ENCODE measurements at places on chromosomes 2 and 18.

DNA sequence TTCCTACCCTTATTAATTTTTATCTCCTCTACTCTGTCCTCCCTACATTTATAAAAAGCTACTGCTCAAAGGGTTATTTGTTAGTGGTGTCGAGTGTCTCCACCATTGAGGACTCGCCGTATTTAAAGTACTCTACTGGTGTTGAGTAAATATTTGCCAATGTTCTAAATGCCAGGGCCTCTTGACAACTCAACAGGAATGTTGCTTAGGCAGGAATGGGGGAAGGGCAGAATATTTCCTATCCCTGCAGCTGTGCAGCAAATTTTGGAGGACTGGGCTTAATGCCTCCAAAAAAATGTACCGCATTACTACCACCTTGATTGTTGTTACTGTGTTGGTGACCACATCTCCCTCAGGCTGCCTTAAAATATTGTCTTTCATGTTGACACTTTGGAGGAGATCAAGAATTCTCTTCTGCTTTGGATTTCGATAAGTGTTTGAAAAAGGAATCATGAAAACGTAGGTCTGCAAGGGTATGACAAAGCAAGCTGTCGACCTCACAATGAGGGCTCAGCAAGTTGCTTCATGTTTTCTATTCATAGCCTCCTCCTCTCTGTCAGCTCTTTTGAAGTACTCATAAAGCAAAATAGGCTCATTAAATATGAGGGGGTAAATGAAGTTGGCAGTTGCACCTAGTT lies 84.3 kb downstream of the EFEMP1 start:
- no peak for DNase-seq

GRCh38 chr18:13647761-13648160 lies 78.6 kb downstream of the FAM210A start:
- no peak for DNase-seq

GRCh38 chr18:7566244-7566566 lies 911 bp upstream of the PTPRM start:
- no peak for DNase-seq

- no peak for DNase-seq
These were observed 48.1 kb upstream of the HPCAL1 start for GRCh38 chr2:10254373-10255188.

DNA sequence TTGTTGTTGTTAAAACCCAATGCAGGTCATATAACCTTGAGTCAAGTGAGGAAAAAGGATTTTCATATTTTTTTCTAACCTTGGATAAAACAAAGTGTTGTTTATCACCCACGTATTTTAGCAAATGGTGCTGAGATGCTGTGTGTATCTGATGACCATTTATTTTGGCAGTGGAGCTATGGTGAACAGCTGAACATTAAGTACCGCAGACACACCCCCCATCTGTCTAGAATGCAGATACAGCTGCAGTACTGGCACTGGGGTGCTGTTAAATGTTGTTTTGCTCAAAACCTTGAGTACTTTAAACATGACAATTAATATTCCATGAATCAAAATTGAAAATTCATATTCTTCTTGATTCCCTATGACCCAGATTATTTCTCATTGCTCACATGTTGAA lies 773.3 kb upstream of the SLC39A10 start:
- DNase-seq, result no peak

DNA sequence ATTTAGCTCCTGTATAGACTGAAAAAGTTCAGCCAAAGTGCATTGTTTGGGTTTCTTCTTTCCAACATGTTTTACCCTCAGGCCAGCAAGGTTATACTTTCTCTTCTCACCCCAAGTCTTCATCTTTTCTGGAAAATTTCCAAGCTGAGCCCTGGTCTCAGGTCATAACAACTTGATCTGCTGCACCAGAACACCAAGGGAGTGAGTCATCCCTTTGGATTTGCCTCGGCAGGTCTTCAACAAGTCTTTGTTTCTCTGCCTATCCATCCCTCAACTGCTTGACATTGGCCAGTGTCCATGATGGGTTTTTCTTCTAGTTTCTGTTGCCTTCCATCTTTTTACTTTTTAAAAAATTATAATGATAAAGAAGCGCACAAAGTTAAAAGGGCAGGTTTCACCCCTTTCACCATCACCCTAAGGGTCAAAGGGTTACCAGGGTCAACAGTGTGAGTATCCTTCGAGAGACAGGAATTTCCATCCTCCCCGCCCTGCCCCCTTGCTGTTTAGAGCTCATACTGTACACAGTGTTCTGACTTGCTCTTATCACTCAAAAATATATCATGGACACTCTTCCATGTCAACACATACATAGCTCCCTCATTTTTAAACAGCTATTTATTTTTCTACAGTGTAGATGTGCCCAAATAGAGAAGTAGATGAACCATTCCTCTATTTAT lies 5.7 kb upstream of the SPATS2L start:
- DNase-seq, result no peak

GRCh38 chr2:207847807-207848544 lies 78.3 kb upstream of the FZD5 start:
- no peak for DNase-seq

GRCh38 chr2:54984476-54984875 lies 65.8 kb downstream of the RTN4 start:
- no peak for DNase-seq

- no peak for DNase-seq
These were observed 14.5 kb upstream of the NXPH2 start for GRCh38 chr2:138794724-138795123.

GRCh38 chr18:77069931-77070330 lies 62.7 kb downstream of the MBP start:
- no peak for DNase-seq

DNA sequence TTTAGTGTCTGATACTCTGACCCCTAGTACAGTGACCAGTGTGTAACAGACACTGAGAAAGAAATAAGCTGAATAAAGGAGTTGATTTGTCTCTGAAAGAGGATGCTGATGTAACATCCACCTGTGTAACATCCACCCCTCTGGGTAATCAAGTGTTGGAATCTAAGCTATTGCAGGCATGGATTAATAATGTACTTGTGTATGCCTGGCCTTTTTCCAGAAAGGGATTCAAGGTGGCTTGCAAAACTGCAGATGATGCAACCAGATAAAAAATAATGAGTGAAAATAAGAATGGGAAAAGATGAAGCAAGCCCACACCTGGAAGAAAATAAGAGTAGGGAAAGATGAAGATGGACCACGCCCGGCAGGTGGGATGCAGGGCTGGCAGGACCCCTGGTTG lies 48.2 kb upstream of the FOXI3 start:
- DNase-seq, result no peak

GRCh38 chr2:73174941-73175662 lies 27.3 kb upstream of the NOTO start:
- DNase-seq, result no peak

DNA sequence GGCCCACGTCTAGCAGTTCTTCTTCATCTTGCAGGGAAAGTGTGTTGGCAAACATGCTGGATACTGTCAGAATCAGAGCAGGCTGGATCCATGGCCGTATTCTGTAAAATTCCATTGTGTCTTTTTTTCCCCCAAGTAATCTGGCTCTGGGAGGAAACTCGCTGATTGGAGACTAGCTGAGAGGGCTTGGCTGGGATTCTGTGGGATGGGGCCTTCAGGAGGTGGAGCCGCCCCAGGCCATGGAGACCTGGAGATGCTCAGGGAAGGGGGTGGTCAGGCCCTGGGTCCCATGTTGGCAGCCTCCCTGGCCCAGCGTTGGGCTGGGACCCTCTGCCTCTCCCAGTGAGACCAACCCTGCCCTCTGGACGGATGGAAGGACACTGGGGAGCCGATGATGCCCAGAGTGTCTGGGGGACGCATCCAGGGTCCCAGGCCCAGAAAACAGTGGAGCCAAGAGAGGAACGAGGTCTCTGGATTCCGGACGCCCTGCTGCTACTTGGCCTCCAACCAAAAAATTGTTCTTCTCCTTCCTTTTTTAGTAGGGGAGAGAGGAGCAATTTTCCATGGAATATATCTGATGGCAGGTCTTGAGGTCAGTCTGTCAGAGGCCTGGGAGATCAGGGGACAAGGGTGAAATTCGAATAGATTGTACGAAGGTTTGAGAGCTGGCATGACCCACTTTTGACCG lies 114.5 kb downstream of the AGAP1 start:
- no peak for DNase-seq

GRCh38 chr2:15780912-15781574 lies 159.3 kb upstream of the MYCN start:
- DNase-seq, result no peak

DNA sequence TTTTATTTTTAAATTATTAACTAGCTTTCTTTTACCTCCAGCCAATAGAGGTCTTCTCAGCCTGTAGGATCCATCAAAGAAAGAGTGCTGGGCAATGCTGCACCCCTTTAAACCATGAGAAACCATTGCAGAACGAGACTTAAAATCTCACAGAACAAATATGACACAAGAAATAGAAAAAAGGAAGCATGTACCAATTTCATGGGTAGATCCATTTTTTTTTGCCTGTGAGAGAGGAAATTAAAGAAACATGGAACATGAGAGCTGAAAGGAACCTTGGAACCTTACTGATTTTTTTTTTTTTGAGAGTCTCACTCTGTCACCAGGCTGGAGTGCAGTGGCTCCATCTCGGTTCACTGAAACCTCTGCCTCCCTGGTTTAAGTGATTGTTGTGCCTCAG lies 14.0 kb downstream of the HRH4 start:
- DNase-seq, result no peak

GRCh38 chr2:179272406-179273192 lies 8.0 kb upstream of the SESTD1 start:
- no peak for DNase-seq

DNA sequence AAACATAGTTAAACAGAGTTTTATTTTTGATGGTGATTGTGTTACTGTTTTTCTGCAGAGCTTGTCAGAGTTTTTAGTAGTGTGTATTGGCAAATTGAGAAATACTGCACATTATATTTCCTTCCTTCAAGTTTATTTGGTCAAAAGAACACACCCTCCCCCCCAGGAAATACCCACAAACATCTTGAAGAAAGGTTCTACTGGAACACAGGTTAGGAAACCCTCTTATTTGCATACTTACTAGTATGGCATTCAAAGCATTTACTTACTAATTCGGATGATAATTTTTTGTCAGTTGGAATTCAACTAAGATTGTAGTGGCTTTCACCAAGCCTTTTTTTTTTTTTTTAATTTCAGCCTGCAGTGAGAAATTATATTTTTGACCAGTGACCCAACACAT lies 9.1 kb downstream of the CAB39 start:
- no peak for DNase-seq

DNA sequence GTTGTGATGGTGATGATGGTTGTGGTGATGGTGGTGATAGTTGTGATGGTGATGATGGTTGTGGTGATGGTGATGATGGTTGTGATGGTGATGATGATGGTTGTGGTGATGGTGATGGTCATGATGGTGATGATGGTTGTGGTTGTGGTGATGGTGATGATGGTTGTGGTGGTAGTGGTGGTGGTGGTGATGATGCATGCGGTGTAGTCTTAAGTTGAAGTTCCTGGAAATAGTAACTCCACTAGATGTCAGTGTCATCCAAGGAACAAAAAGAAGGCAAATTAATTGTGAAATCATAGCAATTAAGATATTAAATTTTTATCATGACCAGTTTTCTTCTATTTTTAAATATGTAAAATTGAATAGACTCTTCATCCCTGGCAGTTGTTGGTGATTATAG lies 309.2 kb downstream of the AGAP1 start:
- no peak for DNase-seq

GRCh38 chr2:46229134-46230063 lies 67.8 kb upstream of the EPAS1 start:
- DNase-seq, result no peak

GRCh38 chr2:69571189-69571588 lies 72.3 kb downstream of the AAK1 start:
- no peak for DNase-seq

GRCh38 chr2:68284896-68285295 lies 32.6 kb upstream of the PPP3R1 start:
- DNase-seq, result no peak

- no peak for DNase-seq
These were observed 105.3 kb downstream of the HDAC4 start for GRCh38 chr2:239295377-239296019.

GRCh38 chr2:166892397-166892796 lies 4.1 kb downstream of the XIRP2 start:
- no peak for DNase-seq

DNA sequence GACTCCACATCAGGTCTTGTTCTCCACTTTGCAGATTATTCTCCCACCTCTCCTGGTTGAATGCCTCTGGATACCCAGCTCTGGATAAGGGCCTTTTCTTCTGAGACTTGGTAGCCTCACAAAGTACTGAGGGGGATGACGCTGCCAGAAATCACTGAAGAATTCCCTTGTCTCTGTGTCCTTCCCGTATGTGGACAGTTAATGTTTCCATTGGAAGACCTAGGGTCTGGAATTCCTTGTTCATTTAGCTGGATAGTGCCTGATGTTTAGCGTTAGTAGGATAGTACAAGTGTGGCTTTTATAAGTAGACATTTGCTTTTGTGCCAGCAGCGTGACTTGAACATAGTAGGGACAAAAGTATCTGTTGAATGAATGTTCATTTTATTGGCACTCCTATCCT lies 76.9 kb downstream of the CLHC1 start:
- no peak for DNase-seq

- DNase-seq, result no peak
These were observed 88.8 kb downstream of the UXS1 start for GRCh38 chr2:106105151-106105922.

- DNase-seq, result no peak
These were observed 85.6 kb downstream of the EHD3 start for GRCh38 chr2:31319406-31320175.

- no peak for DNase-seq
These were observed 139.7 kb upstream of the NOSTRIN start for GRCh38 chr2:168662651-168663208.

DNA sequence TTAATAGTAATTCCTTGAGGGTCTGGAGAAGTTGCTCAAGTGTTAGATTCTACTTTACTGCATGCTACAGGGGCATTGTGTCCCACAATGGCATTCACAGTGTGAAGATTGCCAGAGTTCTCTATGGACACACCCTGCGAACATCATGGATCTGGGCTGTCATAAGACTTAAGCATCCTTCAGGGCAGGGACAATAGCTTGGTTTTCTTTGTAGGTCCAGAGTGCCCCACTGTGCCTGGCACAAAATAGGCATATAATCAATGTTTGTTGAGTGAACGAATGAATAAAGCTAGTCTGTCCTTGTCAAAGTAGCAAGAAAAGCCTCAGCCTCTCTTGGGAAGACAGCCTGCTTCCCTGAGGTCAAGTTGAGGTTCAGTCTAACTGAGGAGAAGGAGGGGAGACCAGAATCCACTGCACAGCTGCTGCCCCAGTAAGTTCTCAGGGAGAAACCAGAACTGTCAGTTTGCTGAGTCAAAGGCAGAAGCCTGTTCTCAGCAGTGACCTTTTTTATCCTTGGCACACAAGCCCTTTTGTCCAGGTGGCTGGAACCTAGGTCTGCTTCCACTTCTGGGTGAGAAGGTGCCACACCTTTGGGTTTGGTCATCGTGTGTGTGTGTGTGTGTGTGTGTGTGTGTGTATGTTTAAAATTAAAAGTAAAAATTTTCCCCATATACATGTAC lies 15.0 kb downstream of the INPP4A start:
- no peak for DNase-seq
